Muscle of back (tissue), 13 donors: ENCODE measurements at places on chromosomes 16 and 17.

DNA sequence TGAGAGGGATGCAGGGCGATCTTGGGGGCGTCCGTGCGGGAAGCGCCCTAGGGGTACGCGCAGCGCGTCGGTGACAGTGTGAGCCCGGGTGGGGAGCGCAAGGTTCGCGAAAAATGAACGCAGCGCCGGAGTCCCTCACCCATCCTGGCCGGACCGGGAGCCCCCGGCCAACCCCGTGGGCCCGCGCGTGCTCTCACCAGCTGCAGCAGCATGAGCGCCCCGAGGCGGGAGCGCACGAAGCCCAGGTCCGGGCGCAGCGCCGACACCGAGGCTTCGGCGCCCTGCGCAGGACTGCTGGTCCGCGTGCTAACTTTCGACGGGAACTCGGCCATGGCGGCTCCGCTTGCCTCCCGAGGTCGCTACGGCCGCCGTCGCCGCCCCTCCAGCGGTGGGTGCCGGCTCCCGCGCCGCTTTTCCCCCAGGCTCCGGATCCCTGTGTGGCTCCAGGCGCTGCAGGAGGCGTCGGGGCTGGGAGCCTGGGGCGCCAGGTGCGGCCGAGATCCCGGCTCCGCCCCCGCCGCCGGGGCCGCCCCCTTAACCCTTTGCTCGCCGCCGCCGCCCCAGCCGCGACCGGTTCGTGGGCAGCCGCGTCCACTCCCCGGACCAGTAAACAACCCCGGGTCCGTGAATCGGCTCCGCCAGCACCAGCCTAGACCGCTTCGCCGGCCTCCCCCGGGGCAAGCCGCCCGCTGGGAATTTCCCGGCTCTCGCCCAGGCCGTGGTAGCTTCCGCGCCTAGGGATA lies at the start of gene PLLP:
Gene PLLP, minus strand, starts transcription at position 464 of the 743 bp plus-strand sequence. Its CDS starts 132 bp downstream, at position 332.
- no peak for DNase-seq

GRCh38 chr17:58328195-58329034 lies at the start of gene TSPOAP1:
TSS of gene TSPOAP1 (minus strand) at chr17:58328795. CDS start at chr17:58327920, 875 bp downstream.
- peak; percentile 38 for DNase-seq

DNA sequence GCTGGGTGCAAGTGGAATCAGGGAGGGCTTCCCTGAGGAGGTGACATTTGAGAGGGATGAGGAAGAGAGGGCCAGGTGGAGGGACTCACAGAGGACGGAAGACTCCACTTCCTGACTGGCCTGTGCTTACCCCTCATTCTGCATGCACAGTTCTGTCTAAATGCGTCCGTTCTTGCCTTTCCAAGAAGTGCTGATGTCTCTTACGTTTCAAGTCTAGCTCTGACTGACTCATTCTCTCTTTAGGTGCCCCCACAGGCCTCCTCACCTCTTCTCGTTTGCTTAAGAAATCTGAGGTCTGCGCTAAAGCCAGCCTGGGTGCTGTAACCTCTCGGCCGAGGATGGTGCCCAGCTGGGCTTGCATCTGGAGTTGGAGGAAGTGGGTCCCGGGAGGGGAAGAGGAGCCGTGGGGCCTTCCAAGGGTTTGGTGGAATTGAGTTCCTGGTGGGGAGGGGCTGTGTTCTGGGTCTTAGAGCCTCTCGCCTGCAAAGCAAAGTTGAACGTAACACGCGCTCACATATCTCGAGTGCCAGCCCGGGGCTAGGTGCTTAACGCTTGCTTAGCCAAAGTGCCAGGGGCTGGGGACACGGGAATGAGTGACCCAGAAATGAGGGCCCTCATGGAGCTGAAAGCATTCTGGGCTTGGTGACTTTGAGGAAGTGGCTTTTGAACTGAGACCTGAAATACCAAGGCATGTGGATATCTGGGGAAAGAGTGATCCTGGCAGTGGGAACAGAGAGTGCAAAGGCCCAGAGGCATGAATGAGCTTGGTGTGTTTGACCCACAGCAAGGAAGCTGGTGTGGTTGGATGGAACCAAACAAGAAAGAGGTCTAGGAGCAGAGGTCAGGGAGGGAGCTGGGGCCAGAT lies 4.8 kb downstream of the IL4R start:
- no peak for DNase-seq

DNA sequence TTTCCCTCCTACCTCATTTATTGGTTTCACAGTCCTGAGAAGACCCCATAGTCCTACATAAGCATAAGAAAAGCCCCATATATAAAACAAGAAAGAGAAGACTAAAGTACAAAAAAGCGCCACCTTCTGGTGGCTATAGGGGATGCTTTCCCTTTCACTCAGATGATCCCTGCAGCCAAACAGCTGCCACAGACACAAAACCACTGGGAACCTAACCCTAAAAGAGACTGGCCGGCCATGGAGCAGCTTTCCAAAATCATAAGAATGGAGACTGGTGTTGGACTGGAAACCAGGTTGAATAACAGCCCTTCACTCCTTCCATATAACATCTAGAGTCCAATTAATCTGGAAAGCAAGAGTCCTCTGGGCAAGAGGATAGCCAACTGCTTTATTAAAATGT lies 11.4 kb downstream of the DYNC1LI2 start:
- peak; percentile 46 for DNase-seq

DNA sequence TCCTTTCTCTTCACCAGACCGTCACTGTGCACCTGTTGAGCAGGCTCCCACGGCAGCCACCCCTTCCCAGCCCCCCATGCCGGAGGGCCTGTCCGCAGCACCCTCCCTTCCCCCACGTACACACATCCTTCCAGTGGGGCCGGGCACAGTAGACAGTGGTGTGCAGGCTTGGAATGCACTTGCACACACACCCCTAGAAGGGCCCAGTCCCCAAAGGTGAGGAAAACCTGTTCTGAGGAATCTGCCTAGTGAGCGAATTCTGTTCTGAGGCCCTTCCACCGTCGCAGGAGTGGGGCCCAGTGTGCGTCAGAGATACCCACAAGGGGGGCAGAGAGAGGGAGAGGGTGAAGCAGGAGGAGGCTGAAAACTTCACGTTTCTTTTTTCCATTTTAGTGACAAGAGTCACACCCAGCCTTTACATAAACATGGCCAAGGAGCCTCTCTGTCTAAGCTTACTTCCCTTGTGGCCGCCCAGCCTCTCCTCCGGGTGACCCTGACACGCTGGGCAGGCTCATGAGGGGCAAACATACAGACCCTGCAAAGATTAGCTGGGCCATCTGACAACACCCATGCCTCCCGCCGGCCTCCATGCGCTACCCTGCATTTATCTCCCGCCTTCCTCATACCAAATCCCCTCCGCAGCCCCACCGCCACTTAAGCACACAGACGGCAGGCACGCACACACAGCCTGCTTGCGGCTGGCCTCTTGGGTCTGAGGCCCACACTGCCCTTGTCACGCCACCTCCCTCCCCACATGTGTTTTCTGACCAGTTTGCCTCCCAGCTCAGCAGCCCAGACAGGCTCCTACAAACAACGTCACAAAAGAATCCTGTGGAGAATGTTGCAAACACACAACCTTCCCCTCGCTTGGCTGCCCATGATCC lies 1.8 kb downstream of the ZBTB4 start:
- DNase-seq = no peak

GRCh38 chr16:85984231-85984880 lies 85.4 kb downstream of the IRF8 start:
- DNase-seq = no peak

DNA sequence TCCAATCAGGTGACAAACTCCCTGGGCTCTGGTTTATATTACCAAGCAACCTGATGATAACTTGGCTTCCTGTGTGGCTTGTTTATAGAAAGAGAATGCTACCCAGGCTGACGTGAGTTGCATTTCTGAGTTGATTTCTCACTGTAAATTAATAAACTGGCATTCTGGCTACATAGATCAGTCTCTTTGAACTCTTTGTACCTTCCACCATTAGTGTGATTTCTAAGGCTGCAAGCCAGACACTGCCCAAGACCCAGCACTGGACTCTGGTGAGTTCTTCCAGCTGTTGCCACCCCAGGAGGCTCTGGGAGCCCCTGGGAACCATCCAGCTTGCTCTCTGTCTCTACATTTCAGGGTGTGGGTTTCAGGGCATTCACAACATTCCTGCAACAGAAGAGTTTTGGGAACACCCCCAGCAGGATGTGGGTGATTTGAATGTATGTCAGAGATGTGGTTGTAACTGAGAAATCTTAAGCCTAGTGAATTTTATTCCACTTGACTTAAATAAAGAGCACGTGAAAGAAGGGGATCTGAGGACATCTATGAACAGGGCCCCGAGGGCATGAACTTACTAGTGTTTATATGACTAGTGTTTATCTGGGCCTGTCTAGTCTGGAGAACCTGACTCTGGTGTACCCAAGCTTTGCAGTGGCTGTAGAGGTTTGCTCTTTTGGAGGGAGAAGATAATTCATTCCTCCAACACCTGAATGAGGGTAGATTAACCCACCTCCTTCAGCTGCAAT lies 30.3 kb upstream of the LRRC37A start:
- no peak for DNase-seq

DNA sequence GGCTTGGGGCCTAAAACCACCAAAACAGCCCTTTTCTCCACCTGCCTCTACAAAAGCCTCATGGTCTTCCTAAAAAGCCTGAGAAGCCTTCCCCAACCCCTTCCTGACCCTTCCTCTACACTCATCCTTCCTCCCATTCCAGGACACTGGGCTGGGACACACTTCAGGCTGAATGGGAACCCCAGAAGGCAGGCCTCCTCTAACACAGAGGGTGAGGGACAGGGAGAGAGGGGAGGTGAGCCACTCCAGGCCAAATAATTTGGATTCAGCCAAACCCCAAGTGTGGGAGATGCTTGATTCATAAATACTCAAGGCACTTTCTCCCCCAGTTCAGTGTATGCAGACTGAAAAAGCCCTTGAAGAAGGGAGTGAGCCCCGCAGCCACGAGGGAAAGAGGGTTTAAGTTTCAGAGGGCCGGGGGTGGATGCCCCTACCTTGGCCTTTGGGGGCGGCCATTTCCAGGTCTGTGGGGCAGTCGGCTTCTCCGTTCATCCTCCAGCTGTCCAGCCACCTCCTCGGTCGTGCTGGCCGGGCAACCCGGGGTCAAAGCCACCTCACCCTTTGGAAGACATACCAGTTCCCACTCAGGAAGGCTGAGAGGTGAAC lies 1.6 kb downstream of the UBTF start:
- no peak for DNase-seq

DNA sequence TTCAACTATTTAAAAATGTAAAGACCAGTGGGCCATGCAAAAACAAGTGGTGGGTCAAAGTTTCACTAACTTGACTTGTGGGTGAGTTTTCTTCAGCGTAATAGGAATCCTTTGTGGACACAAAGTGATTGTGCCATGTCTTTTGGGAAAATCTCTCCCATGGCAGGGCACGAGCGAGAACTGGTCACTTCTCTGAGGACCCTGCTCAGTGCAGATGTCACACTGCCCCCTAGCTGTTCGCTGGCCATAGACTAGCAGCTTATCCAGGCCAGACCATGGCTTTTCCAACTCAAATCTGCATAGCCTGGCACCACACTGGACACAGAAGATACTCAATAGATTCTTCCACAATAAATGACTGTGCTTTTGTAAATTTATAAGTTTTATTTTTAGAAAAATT lies 306.0 kb upstream of the CCL2 start:
- DNase-seq = no peak

DNA sequence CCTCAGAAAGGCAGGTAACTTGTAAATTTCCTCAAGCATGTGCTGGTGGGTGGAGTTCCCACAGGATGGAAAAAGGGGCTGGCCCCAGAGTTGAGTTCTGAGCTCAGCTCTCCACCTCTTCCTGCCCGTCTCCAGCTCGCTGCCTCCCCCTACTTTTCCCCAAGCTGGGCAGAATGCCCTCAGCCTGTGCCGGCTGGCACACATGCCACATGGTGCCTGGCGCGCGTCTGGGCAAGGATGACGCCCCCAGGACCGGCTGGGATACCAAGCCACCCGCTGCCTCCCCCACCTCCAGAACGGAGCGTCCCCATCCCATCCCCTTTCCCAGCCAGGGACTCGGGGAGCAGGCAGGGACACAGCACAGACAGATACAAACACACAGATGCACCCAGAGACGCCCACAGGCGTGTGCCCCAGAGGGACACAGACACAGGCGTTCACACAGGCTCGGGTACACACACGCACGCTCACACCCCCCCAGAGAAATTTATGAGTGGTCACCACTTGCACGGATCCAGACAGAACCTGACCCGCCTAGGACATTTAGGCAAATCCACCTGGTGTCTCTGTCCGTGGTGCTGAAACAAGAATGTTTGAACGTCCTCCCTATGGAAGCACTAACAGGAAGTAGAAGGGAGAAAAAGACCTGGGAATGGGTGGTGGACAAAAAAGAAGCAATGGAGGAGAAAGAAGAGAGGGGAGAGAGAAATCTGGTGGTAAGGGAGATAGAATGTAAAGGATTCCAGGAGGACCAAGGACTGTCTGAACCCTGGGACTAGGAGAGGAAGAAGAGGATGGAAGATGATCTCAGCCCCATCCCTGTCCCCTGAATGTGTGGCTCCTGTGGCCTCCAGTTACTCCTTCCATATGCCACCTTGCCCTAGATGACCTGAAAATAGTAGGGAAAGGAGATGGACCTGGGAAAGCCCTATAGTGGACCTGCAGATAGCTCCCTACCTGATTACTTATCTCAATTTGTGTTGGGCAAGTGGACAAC lies 15.5 kb downstream of the NEUROD2 start:
- DNase-seq = peak; percentile 31

DNA sequence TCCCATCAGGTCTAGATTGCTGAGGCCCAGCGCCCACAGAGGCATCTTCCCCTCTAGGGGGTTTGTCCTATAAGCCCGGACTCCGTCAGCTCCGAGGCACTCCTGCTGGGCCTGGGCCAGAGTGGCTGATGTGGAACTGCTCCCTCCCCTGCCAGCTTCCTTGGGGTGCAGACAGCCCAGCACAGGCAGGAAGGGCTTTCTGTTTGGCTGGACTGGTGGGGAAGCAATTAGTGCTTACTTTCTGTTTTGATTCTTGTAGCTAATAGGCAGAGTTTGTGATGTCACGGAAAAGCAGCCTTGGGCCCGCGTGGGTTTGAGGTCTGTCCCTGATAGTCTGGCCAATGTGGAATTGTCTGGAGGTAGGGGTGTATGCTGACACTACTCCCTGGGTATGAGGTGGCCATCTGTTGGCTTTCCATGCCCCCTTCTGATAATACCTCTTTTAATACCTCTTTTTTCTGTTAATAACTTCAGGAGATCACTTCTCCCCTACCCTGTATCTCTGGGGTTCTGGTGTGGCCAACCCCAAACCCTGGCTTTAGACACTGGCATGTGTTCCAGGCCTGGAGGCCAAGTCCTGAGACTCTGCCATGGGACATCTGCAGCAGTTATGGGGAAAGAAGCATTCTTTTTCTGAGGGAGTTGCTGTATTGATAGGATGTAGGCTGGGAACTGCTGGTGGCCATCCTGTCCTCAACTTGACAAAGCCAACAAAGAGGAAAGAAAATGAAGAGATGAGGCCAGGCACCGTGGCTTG lies 190.9 kb downstream of the RAB11FIP4 start:
- no peak for DNase-seq

- DNase-seq = no peak
Measured at GRCh38 chr16:88773812-88774291, 11.2 kb downstream of the PIEZO1 start.

- DNase-seq = no peak
Measured at GRCh38 chr16:61791464-61791863, 244.8 kb downstream of the CDH8 start.

- no peak for DNase-seq
Measured at GRCh38 chr17:61230972-61231820, 168.4 kb upstream of the TBX2 start.

GRCh38 chr16:86626966-86627365 lies 48.6 kb downstream of the FOXL1 start:
- no peak for DNase-seq
